CMK (cell line): ENCODE measurements at places on chromosomes 6 and 20.

GRCh38 chr20:34040300-34040995 lies 46.7 kb downstream of the RALY start:
- DNase-seq: no peak

GRCh38 chr6:109672175-109672574 lies 18.8 kb downstream of the AK9 start:
- no peak for DNase-seq

GRCh38 chr20:43915211-43916072 lies 790 bp downstream of the TOX2 start:
- no peak for DNase-seq

DNA sequence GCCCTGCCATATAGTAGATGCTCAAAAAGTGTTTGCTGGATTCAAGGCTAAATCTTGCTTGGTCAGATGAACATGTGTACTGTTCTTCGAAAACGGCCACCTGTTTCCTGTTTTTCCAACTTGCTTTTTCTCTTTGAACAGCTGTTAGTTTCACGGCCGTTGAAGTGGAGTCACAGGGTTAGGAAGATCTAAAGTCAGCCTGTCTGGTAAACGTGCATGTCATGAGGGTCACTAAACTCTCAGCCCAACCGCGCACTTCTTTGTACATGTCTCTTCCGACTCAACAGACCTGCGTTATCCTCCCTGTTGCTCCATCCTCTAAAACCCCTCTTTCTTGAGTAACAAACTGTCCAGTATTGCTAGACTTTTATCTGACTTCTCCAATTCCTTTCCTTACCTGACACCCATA lies 93.2 kb upstream of the MAN1A1 start:
- no peak for DNase-seq

GRCh38 chr20:61742097-61742825 lies 323.4 kb downstream of the TAF4 start:
- DNase-seq: no peak

- DNase-seq: no peak
Measured at GRCh38 chr6:115753446-115753845, 307.2 kb downstream of the FRK start.

DNA sequence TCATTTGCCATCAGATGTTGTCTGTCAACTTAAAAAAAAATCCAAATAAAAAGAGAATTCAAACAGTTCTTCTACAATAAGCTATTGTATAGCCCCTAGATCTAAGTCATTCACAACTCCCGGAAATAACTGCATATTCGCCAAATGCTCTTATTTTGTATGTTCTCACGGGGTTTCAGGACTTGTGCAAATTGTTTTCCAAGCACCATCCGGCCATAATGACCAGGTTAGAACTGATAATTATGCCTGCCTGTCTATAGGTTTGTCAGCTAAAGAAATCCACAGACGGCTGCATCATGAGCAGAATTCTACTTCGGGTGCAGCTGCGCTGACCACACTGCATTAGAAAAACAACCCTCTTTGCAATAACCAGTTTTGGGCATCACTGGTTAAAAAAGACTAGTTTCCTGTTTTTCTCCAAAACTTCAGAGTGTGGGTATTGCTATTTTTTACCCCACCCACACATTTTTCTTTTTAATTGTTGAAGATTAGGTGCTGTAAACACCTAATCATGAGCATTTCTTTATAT lies 87.7 kb downstream of the HIVEP2 start:
- no peak for DNase-seq

GRCh38 chr6:87066449-87067333 lies 28.2 kb downstream of the CGA start:
- no peak for DNase-seq

- DNase-seq: no peak
Measured at GRCh38 chr6:106617302-106617701, 12.0 kb downstream of the RTN4IP1 start.

GRCh38 chr6:3919130-3919628 lies 70.0 kb downstream of the FAM50B start:
- DNase-seq: no peak
